ENCODE measurements at places on chromosomes 3 and 15.

GRCh38 chr15:30922480-30923311 lies 19.0 kb downstream of the FAN1 start:
- DNase-seq, result no peak

- DNase-seq, result no peak
Measured at GRCh38 chr3:30662836-30663235, 56.4 kb downstream of the TGFBR2 start.

- DNase-seq, result peak; percentile 3
Measured at GRCh38 chr3:48716508-48716981, 476 bp downstream of the IP6K2 start.

DNA sequence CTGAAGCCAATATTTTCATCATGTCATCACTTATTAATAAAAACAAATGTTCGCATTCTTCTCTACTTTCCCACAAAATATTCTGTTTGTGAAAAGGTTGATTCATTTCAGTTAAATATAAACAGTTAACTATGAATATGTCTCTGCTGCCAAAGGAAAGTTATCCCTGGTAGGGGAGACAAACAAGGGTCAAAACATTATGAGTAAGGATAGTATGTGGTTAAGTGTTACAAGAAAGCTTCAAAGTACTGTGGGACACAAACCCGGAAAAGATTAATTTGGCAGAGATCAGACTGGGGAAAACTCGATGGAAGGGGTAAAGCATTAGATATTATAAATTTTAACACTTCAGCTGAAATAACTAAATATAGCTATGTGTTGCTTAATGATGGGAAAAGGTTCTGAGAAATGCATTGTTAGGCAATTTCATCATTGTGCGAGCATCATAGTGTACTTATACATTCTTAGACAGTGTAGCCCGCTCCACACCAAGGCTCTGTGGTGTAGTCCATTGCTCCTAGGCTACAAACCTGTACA lies 436.5 kb upstream of the TBL1XR1 start:
- DNase-seq, result no peak

DNA sequence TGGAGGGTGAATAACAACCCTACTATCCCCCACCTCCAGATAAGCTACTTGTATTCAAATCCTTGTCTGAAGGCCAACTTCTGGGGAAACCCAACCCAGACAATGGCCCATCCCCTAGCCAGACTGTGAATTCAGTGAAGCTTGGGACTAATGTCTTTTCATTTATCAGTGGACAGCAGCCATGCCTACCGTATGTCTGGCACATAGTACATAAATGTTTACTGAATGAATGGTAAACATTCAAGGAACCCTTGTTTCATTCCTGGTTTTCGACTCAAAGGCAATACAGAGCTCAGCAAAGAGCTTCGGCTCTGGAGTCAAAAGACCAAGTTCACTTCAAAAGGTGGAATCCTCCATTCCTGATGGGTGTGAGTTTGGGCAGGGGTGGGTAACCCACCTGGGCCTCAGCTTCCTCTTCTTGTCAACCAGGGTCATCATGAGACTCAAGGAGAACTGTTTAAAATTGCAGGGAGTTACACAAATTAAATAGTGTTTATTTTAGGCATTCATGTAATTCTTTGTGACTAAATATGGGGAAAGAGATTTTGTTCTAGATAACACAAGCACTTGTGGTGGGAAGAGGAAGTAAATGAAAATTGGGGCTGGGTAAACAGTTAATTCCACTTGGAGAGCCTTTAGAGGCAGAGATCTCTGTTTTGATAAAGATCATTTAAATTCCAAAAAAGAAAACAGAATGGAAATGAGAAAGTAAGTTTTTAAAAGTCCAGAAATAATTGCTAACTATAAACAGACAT lies 303.7 kb upstream of the WNT5A start:
- DNase-seq, result no peak

DNA sequence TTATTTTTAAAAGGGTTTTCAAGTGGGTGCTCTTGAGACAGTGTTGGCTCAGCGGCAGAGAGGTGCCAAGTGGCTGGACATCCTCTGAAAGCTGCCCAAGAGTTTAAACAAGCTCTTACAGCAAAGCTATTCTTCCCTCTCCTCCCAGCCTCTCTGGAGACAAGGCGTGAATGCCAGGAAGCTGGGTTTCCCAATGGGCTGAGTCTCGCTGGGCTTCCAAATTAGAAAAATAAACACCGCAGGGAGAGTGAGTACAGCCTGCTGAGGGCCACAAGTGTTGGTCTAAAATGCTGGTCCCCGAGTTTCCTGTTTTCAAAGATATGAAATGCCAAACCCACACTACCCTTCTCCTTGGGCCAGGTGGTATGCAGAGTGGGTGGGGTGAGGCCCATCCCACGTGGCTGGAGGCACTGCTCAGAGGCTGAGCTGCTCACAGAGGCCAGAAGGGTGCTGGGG lies 36.4 kb downstream of the ZDHHC3 start:
- no peak for DNase-seq

DNA sequence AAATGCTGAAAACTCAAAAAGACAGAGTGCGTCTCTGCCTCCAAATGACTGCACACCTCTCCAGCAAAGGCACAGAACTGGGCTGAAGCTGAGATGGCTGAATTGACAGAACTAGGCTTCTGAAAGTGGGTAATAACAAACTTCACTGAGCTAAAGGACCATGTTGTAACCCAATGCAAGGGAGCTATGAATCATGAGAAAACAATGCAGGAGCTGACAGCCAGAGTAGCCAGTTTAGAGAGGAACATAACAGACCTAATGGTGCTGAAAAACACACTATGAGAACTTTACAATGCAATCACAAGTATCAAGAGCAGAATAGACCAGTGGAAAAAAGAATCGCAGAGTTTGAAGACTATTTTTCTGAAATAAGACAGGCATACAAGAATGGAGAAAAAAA lies 10.1 kb upstream of the AVEN start:
- no peak for DNase-seq

DNA sequence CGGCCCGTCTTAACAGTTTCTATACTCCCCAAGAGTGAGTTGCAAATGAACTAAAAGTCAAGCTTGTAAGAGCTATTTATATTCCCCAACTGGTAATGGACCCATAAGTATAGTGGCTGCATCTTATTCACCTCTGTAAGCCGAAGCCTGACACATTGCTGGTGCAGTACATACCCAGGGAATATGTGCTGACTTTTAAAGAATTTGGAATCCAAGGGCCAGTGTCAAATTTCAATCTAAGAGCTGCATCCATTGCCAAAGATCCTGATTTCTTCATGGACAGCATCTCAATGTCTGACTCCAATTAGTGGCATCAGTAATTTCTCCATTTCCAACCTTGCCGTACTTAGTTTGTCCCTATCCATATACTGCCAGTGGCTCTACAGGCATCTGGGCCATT lies 42.0 kb downstream of the FRMD4B start:
- DNase-seq, result no peak

- DNase-seq, result no peak
Measured at GRCh38 chr3:19030522-19030839, 117.8 kb upstream of the KCNH8 start.

DNA sequence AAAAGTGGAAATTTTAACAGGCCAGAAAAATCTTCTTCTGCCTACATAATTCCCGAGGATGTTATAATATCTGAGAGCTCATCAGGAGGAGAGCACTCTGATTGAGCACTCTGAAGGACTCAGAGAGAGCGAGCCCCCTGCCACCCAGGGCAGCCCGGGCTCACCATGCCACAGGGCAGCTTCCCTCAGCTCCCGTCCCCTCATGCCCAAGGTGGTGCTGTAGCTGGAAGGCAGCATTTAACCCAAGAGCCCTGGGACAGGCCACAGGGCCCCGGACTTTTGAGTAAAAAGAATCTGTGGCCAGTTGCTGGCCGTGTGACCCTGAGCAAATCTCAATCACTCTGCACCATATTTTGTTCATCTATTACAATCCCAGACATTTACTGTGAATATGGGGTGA lies 23.5 kb upstream of the RAD18 start:
- no peak for DNase-seq

DNA sequence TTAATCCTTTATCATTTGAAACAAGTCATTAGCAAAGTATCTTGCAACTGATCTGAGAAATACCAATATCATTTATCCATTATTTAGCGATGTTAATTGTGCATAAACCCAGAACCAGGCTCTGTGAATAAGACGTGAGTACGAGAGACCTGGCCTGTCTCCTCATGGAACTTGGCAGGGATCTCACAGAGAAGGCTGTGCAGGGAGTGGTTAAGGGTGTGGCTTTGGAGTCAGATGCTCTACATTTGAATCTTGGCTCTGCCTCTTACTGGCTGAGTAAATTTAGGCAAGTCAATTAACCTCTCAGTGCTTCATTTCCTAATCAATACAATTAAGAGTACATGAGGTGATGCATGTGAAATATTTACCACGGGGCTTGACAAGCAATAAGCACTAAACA lies 39.9 kb upstream of the TBL1XR1 start:
- no peak for DNase-seq

- DNase-seq, result no peak
Measured at GRCh38 chr3:152646004-152646403, 188.9 kb upstream of the P2RY1 start.

DNA sequence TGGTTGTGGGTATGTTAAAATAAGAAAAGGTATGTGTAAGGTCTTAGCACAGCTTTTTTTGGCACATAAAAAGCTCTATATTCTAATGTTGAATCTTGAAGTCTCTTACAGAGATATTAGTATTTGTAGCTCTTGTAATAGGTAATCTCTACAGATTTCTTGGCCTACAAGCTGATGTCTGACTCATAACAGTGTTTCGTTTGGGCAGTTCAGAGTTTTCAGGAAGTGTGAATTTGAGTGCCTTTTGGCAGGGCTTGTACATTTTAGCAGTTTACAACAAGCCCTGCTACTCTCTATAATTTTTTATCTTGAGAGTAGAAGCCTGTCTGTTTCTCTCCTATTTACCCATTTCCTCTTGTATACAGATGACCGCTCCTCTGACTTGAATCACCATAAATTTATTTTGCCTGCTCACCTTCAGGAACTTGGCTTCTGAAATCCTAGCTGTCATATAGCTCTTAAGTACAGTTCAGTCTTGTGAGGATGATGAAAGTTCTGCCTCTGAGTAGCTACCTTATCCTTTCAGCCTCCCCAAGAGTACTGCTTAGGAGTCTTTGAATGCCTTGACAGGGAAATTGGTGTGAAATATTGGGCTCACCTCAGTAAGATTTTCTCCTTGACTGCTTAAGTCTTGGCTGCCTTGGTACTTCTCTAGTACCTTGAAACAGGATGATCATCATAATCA lies 419.9 kb upstream of the RARB start:
- no peak for DNase-seq

GRCh38 chr3:194283221-194284006 lies 67.7 kb downstream of the CPN2 start:
- no peak for DNase-seq

DNA sequence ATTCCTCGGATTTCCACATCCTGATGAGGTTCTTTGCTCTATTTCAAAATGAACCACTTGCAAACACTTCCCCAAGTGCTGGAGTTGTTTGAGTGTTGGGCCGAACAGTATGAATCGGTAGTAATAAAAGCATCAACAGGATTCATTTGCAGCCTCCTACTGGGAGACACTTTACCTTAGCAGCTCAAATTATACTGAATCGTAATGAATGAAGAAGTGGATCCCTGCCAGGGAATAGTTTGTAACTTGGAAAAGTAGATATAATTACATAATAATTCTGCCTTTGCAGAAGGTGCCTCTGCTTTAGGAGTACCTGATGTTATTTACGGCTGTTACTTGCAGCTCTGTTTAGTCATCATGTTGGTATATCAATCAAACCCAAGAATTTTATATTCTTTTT lies 669.1 kb downstream of the CADM2 start:
- DNase-seq, result no peak

- no peak for DNase-seq
Measured at GRCh38 chr15:100740138-100740537, 137.7 kb downstream of the ASB7 start.

GRCh38 chr15:23482764-23483489 lies 35.9 kb upstream of the GOLGA6L2 start:
- DNase-seq, result no peak

DNA sequence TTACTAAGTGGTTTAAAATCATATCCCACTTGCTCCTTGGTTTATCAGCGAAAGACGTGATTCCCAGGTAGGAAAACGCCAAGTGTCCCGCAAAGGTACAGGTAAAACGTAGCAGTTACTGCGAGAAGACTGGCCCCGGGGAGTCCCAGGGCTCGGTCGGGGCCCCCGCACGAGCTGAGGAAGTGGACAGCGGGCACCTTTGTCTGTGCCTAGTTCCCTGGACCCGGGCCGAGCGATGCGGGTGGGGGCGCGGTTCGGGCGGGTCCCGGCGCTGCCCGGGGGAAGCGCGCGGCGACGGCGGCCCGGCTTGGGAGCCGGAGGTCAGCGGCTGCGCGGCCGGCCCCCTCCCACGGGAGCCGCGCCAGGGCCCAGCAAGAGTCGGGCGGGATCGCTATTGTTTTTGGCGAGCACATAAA lies 864 bp upstream of the NEO1 start:
- DNase-seq, result no peak

DNA sequence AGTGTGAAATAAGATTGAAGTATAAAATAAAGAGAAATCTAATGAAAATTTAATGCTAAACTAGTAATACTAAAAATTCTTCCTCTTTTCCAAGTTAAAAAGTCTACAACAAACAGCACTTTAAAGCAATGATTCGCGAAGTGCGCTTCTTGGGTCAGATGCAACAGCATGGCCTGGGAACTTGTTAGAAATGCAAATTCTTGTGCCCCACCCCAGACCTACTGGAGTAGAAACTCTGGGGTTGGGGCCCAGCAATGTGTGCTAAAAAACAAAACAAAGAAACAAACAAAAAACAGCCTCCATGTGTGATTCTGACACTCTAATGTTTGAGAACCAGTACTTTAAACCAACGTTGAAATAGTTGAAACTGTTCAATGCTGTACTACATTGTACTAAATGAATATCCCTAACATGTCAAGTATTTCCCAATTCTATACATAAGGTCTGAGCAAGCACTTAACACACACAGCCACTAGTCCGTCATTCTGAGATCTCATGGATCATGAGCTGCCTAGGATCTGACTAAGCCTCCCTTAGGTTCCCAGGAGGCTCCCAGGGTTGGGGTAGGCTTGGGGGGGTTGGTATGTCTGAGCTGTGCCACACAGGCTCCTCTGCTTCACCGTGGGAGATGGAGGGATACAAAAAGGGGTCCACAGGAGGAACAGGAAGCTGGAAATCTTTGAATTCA lies 6.1 kb downstream of the RASGRP1 start:
- no peak for DNase-seq

- no peak for DNase-seq
Measured at GRCh38 chr3:31448882-31449243, 83.9 kb upstream of the STT3B start.
